ENCODE measurements at places on chromosomes 4 and X.

- no peak for DNase-seq
Measured at GRCh38 chr4:138178566-138178965, 63.6 kb downstream of the SLC7A11 start.

GRCh38 chr4:53068755-53069330 is 206.7 kb downstream of the RASL11B start:
- DNase-seq: no peak

DNA sequence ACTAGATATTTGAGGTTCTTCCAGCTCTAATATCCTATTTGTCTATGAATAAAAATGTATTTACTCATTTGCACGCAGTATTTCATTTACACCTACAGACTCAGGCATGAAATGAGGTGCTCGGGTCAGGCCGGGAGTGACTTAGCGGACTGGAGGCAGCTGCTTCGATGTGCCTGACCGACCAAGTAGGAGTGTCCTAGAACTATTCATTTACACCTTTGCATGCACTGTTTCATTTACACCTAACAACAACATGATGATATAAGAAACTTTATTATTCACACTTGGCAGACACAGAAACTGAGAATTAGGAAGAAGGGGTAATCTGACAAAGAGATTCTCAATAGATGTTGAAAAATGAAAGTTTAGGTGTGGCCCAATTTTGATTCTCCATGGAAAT is 28.7 kb upstream of the FAT1 start:
- DNase-seq: no peak

GRCh38 chr4:182310316-182310715 is 67.1 kb downstream of the TENM3 start:
- DNase-seq: no peak

- no peak for DNase-seq
Measured at GRCh38 chrX:65502618-65503017, 32.0 kb downstream of the LAS1L start.

- no peak for DNase-seq
Measured at GRCh38 chr4:2257361-2258081, 4.4 kb downstream of the MXD4 start.

GRCh38 chr4:6205567-6205931 is 5.2 kb upstream of the JAKMIP1 start:
- no peak for DNase-seq

DNA sequence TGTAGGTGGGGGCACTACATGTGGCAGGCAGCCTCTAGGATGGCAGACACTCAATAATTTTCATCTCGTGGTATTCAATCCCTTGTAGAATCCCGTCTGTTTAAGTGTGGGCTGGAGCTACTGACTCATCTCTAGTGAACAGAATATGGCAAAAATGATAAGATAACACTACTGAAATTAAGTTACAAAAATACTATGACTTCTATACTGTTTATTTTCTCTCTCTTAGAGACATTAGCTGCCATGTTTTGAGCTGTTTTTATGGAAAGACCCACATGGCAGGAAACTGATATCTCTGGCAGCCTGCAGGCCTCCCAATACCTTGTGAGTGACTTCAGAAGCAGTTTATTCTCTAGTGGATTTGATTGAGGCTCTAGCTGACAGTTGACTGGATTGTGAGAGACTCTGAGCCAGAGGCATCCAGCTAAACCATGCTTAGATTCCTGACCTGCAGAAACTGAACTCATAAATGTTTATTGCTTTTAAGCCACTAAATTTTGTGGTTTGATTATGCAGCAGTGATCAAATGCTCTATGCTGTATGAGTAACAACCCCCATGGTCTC is 298.8 kb upstream of the CTSO start:
- no peak for DNase-seq

DNA sequence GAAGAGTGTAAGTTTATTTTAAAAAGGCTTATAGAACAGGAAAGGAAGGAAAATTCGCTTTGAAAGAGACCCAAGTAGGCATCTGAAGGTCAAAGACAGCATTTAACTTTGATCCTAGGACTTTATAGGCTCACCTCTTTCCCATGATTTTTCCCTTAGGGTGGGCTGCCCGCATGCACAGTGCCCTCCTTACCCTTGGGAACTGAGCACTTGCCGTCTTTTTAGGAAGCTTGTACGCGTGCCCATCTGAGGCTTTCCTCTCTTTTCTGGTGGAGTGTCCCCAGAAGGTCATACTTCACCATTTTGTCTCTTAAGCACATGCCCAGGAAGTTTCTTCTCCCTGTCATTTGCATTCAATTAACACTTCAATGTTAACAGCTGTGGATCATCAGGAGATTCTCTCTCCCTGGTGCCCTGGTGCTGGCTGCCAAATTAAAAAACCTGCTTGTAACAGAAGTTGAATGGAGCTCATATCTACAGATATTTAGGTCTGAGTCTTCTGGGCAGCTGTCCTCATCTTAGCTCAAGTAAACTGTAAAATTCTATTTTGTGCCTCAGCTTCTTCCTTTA is 38.4 kb upstream of the IL9R start:
- no peak for DNase-seq

- no peak for DNase-seq
Measured at GRCh38 chrX:15017491-15017890, 144.3 kb downstream of the MOSPD2 start.

GRCh38 chr4:37602454-37603069 is 83.6 kb downstream of the RELL1 start:
- no peak for DNase-seq

GRCh38 chr4:99649778-99650177 is 7.8 kb downstream of the C4orf54 start:
- DNase-seq: no peak

DNA sequence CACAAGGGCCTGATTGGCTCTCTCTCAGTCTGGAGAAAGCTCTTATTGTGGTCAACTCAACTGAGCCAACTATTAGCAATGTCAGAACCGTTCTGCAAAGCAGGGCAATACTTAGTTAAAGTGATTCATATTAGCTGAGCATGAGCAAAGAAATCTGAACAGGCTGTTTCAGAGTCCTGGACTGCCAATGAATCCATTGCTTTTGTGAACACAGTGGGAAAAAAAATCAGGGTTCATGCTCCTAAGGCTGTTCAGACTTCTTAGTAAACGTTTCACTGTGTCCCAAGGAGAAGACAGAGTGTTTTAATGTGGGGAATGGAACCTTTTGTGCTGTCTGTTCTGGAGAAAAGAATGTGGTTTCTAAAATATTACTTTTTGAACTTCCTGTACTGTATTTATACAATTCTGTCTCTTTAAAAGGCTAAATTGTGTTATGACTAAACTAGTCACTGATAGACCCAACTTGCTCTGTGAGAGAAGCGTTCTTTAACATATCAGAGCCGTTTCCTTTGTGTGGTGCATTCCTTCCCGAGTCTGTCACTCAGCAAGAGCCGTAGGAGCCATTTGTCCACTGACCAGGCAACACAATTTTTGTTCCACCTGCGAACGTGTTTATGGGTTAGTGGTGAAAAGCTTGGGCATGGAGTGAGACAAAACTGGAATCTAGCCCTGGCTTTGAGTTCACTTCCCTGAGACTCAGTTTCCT is 366.1 kb downstream of the FBXO8 start:
- DNase-seq: no peak

GRCh38 chrX:37076983-37077382 is 68.8 kb downstream of the FAM47C start:
- no peak for DNase-seq

GRCh38 chrX:32269866-32270265 is 941.5 kb downstream of the DMD start:
- DNase-seq: no peak

DNA sequence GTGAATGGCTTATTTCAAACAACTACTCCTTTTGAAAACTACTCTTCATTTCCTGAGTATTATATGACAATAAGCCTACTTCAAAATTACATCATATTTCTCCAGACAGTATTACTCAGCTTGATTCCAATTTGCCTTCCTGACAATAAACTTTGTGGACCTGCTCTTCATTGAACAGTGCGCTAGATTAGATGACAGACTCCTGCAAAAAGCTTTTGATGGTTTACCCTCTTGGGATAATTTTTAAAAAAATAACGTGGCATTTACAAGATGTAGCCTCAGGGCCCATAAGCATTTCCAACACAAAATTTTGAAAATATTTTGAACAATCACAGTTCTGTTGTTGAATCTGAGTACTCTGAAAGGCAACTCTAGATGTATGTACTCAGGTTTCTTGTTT is 25.9 kb downstream of the MGAT4D start:
- no peak for DNase-seq

- no peak for DNase-seq
Measured at GRCh38 chrX:150155436-150156035, 207.6 kb upstream of the MAMLD1 start.

DNA sequence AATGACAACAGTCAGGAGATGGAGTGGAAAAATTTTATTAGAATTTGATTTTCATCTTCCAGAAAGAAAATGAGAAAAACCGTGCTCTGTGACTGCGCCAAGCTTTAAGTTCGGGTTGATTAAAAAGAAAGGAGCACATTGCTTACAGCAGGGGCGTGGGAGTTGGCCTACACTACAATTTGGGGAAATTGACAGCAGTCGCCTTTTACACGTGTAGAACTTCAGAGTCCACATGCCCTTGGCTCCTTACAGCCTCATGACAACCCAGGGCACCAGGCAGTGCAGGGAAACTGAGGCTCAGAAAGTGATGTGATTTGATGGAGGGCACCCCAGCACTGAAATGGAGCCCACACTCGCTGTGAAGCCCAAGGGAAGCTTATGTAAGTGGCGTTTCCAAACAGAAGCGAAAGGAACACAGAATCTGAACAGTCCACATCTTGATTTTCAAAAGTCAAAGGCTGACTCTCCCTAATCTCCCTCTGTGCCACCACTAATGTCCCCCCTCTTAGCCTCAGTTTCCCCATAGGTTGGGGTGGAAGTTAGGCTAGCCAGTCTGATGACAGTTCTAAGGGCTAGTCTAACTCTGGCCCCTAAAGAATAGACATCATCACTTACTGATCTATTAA is 5.5 kb downstream of the PPP2R2C start:
- DNase-seq: no peak

GRCh38 chr4:76420762-76421581 is at the start of gene CCDC158:
CCDC158 (minus strand) TSS chr4:76421141; CDS start chr4:76403207, 17,934 bp downstream.
- no peak for DNase-seq

GRCh38 chr4:94944726-94945125 is 187.0 kb downstream of the BMPR1B start:
- no peak for DNase-seq

GRCh38 chr4:39259571-39260330 is 77.4 kb downstream of the WDR19 start:
- DNase-seq: no peak

DNA sequence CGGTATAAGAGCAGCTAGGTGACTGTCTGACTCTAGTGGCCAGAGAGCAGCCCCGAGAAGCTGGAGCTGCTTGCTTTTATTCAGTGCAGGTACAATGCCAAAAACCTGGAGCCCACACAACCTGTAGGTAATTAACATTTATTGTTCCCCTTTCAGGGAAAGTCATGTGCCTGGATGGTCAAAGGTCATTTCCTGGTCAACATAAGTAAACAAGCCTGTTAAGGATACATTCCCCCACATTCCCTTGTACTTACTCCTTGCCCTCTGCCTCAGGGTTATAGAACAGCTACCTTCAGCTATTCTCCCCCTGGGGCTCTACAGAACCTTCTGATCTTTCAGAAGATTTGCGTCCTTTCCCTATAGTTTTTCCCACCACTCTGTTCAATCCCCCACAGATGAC is 253.4 kb downstream of the TMA16 start:
- no peak for DNase-seq

- no peak for DNase-seq
Measured at GRCh38 chrX:40448793-40449192, 132.0 kb upstream of the ATP6AP2 start.

DNA sequence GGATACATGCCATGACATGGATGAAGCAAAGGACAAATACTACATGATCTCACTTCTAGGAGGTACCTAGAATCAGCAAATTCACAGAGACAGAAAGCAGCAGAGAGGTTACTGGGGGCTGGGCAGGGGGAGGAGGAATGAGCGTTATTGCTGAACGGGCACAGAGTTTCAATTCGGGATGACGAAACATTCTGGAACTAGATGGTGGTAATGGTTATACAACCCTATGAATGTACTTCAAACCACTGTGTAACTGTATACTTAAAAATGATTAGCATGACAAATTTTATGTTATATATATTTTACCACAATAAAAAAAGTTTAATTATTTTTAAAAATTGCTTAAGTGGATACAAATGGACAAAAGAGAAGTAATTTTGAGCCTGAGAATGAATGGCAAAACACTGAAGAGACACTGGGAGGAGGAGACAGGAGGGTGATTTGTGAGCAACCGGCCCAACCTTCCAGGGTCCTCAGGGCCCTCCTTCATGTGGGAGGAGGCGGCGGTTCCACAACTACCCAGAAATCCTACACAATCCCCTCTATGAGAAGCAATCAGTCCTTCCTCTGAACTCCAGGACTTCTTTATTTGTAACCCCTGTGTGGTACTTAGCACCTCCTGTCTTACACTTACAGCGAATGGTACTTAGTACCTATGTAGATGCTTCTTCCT is 14.1 kb downstream of the ACSL1 start:
- DNase-seq: no peak

- DNase-seq: peak; percentile 78
Measured at GRCh38 chr4:6574747-6575502, at the start of gene MAN2B2. MAN2B2 (plus strand) TSS chr4:6575189; CDS start chr4:6575211, 22 bp downstream.

GRCh38 chr4:24405341-24405740 is 179.0 kb downstream of the DHX15 start:
- no peak for DNase-seq

DNA sequence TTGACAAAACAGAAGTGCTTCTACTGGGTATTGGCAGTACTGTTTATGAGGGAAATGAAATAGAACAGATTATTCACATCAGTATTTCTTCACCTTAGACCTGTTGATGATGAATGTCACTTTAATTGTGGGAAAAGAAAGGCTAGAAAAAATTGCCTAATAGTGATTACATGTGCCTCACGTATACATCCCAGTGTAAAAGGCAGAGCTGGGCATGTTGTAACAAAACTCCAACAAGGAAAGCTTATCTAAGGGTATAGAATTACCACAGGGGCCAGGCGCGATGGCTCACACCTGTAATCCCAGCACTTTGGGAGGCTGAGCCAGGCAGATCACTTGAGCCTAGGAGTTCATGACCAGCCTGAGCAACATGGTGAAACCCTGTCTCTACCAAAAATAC is 4.2 kb downstream of the PGM2 start:
- no peak for DNase-seq

GRCh38 chr4:67054896-67055295 is 490.4 kb downstream of the CENPC start:
- DNase-seq: no peak

DNA sequence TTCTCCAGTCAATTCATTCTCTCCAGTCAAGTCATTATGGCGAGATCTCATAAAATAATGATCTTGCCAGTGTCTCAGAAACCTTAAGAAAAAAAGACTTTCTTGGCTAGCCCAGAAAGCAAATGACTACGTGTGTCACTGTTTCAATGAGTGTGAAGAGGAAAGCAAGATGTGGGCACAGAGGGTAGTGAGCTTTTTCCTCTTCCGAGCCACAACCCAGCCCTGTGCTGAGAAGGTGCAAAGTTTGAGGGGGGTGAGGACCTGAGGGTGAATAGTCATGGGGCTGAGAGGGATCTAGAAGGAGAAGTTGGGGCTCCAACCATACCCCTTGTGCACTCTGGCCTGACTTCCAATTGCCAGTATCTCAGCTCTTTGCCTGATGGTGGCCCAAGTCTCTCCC is 85.6 kb upstream of the EGFL6 start:
- DNase-seq: no peak

GRCh38 chr4:87783781-87784180 is 15.6 kb upstream of the IBSP start:
- no peak for DNase-seq
